ENCODE measurements at places on chromosomes 16 and 17.

DNA sequence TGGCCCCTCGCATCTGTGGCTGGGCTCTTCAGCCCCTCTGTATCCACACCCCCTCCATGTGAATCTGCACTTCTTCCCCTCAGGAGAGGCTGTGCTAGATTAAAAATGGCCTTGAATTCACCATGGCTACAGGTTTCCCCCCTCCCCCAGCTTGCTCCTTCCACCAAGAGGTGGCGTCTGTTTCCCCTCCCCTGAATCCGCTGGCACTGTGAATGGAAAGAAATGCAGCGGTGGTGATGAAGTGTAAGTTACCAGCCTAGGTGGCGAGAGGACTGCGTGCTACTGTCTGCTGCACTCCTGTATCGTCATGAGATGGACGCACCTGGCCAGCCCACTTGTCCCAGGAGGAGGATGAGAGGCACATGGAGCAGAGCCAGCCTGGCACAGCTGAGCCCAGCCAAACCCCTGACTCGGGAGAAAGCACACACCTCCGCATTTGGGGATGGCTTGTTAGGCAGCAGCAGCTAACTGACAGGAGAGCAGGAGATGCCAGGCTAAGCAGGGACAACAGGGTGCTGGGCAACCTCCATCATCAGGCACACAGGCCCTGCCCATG, 26.2 kb downstream of the TNFRSF13B start:
- DNase-seq: no peak

GRCh38 chr17:15257796-15258512, 7.2 kb downstream of the PMP22 start:
- no peak for DNase-seq

- DNase-seq: no peak
Measured at GRCh38 chr17:76781056-76781982, 43.4 kb downstream of the MFSD11 start.

- no peak for DNase-seq
Measured at GRCh38 chr16:48350736-48351135, 34.5 kb downstream of the SIAH1 start.

DNA sequence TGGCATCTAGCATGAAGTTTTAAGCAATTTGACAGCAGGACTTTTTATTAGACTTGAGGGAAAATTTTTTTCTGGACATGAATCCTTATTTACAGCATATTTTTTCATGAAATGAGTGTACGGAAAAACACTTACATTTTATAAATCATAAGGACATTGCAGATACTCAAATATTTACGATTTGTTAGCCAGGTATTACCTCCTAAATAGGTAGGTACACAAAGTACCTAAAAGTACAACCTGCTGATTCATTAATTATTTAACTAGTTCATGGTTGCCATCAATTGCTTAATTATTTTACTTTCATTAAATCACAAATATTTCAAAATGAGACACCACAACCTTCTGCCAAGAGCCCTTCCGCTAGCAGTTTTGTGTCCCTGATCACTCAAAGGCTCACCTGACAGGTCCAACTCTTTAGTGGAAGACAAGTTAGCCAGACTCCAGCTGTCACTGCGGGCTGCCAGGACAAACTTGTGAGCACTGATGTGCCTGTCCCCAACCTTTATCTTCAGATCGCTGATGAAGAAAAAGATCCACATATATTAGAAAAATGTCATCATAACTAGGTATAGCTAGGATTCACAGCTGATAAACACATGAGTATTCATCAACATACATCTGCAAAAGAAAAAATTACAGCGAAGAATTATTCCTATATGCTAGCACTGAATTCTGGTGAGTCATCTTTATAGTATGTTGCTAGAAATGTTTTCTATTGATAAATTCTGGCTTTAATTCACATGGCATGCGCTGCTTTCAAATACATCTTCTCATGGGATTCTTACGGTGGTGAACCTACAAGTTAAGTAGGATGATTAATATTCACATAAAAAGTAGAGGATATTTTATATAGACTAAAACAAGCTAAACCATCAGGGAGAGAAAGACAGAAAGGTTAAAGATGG, 28.2 kb downstream of the ANKFY1 start:
- DNase-seq: no peak

DNA sequence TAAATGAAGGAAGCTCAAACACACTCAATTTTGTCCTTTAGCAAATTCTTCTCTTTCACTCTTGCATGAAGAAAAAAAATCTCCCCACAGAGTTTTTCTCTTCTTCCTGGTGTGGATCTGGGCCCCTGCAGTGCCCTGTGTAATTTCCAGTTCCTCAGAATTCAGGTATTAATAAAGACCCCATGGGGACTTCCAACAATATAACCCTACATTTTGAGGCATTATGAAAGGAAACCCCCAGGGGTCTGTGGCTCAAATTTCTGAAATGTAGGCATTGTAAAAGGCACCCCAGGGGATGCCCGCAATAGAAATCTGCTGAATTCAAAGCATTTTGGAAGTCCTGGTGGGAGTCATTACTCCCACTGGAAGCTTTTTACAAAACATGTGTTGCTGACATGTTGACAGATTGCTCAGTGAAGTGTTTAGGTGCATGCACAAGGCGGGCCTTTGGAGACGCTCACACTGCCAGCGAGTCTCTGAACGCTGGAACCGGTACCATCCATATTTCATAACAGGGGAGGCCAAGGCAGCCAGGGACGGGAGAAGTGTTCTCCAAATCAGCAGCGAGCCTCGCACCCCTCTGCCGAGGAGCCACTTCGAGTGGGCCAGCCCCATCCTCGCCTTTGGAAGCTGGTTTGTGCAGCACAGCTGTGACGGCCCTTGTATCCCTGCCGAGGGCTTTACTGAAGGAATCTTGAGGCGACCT, 154.0 kb downstream of the ZNF423 start:
- DNase-seq: no peak

All from hematopoietic multipotent progenitor cell treated with erythropoietin and hydrocortisone succinate and interleukin-3 and kit ligand, for 15 days (in vitro differentiated cells).